ENCODE measurements at places on chromosomes 5 and 9.
A peak's percentile ranks its signal among the peaks of the same experiment; 100 is the strongest.

- peak; percentile 29 for DNase-seq
These were observed 1.7 kb downstream of the FST start for GRCh38 chr5:53481887-53482716.

DNA sequence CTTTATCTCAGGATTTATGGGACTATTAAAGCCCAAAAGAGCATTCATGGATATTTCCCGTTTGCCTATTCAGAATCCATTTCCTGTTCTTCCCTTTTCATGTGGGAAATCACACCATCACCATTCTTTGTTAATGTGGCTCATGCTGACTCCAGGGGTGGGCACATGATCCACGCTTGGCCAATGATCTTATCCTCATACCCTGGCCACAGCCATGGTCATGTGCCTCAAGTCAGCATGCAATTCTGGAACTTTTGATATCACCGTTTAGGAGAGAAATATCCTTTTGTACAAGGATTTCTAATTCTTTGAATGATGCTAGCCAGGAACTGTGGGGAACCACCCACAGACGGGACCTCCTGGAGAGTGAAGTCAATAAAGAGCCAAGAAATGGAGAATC lies 272.2 kb downstream of the PRELID2 start:
- DNase-seq, result no peak

- no peak for DNase-seq
These were observed 136.0 kb upstream of the OSMR start for GRCh38 chr5:38709678-38710306.

DNA sequence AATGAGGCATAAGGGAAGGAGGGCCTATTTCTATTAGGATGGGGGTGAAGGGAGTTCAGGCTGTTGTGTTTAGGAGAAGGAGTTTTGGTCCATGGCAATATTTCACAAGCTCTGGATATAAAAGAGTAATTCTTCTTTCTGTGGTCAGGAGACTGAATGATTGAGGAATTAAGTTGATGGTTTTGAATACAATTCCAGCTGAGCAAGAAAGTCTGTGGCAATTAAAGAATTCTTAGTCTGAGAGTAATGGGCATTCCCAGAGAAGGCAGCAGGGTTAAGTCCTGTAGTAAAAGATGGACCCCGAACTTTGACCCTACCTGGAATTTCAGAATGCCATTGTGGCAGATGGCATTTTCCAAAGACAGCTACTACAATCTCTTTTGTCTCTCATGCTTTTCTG lies 202.6 kb downstream of the TLE4 start:
- DNase-seq, result no peak

DNA sequence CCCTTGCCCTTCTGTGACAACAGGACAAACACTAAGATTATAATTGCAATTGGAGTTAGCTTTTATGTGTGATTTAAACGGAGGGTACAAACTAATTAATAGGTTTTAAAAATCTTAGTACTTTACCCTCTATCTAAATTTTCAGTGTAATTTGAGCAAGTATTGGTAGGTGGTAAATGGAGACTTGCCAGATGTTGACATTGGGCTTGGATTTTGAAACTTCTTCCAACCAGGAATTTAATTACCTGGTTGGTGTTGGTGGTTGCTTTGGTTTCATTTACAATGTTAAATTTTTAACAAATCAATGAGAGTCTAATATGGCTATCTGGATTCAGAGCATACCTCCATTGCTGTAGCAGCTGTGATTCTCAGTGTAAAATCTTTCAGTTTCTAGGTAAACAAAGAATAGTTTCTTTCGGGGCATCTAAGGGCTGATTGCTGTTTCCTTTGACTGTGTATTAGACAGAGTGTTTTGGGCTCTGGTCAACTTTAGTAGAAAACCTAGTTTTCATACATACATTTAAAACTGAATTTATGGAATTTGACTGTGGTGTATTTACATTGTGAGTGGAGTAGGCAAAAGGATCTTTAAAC lies 1.9 kb downstream of the DAPK1 start:
- no peak for DNase-seq

GRCh38 chr9:136409557-136410455 lies 608 bp downstream of the ENTR1 start:
- DNase-seq, result peak; percentile 23

GRCh38 chr9:124593200-124593599 lies 86.0 kb upstream of the NR5A1 start:
- no peak for DNase-seq

- no peak for DNase-seq
These were observed at the start of gene PCDHA4 for GRCh38 chr5:140806834-140807775. Gene PCDHA4 (plus strand): TSS chr5:140807068.

DNA sequence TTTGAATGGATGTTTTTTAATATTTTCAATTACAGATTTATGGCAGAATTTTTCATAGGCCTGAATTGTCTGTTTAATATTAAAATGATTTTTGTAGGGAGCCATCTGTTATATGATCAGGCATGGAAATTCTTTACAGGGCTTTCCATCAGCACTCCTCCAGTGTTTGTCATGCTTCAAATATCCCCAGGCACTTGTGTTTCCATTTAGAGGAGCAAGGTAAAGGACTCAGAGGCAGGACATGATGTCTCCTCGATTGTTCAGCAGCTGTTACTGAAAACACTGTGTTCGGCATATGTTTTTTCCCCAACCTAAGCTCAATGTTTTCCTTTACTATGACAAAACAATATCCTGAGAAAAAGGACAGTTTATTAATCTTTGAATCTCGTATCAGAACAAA lies 172.3 kb upstream of the RFX3 start:
- DNase-seq, result no peak

DNA sequence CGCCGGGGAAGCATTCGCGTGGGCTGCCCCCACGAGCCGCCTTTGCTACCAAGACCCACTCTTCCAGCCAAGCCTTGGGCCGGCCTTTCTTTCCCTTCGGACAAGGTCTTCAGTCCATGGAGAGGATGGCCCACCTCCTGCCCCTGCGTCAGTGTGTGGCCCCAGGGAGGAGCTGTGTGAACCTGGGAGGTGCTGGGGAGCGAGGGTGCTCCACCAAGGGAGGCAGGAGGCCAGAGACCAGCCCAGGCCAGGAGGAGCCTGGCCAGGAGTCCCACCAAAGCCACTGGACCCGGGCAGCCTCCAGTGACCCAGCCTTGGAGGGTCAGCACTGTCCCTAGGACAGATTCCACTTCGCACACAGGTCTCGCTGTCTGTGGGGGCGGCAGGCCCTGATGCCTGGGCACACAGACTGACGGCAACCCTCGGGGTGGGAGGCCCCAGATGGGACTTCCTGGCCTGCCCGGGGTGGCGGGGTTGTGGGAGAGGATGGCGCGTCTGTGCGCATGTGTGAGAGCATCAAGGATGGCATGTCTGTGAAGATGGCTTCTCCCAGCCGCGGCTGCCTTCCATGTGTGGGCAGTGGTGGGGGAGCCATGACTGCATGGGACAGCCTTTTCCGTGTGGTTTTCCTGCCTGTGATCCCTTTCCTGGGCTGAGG lies 113.3 kb upstream of the LPCAT1 start:
- DNase-seq, result no peak

GRCh38 chr5:73129143-73129542 lies 8.8 kb downstream of the TMEM171 start:
- DNase-seq, result no peak

DNA sequence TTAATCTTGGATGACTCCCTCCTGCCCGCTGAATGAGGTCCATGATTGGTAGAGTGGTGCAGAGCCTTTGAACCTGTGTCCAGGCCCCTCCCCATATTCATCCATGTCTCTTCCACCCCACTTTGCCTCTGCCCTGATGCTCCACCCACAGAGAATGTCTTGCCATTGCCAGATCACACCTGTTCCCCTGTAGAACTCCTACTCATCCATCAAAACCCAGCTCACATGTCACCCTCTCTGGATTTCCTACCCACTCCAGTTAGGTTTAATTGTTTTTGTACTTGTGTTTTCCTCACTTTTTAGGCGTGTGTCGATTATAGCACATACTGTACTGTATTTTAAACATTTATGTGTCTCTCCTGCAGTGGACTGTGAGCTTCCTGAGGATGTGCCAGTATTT lies 107.0 kb upstream of the CTSL start:
- DNase-seq, result no peak

DNA sequence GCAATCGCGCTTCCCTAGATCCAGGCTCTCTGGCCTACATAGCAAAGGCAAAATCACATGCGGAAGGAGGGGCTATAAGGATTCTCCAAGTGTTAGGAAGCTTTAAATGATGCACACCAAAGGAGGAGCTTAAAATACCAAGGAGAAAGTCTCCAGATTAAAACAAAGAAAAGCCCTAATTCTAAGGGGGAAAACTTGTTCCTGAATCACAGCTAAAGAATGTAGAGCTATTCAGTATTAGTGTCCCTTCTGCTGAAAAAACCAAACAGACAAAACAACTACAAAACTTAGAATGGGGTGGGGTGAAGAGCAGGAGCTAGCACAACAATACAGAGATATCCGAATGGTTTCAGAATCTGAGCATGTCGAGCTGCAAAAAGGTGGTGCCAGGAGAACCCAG lies 213.7 kb downstream of the DCP2 start:
- no peak for DNase-seq

- no peak for DNase-seq
These were observed 83.0 kb upstream of the GNA14 start for GRCh38 chr9:77731008-77731698.

GRCh38 chr5:17879276-17879675 lies 245.0 kb downstream of the TAF11L14 start:
- DNase-seq, result no peak

GRCh38 chr5:152644029-152644728 lies 239.1 kb upstream of the NMUR2 start:
- no peak for DNase-seq

DNA sequence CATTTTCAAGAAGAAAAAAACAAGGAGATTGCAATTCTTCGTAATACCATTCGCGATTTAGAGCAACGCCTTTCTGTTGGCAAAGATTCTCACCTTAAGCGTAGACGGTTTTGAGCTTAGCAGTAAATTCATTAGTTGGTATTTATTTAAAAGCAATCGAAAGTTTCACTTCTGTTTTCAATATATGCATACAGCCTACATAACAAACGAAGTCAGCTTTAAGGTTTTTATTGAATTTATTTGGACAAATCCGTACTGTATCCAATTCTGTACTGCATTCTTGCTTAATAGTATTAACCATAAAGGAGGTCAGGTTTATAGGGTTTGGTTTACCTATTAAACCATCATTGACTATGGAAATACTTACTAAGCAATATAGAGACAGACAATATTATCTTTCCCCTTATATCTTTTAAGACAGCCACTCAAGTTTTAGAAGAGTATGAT lies 12.0 kb downstream of the SELENOP start:
- no peak for DNase-seq

- DNase-seq, result no peak
These were observed 161.0 kb upstream of the TUT7 start for GRCh38 chr9:86515221-86515620.

DNA sequence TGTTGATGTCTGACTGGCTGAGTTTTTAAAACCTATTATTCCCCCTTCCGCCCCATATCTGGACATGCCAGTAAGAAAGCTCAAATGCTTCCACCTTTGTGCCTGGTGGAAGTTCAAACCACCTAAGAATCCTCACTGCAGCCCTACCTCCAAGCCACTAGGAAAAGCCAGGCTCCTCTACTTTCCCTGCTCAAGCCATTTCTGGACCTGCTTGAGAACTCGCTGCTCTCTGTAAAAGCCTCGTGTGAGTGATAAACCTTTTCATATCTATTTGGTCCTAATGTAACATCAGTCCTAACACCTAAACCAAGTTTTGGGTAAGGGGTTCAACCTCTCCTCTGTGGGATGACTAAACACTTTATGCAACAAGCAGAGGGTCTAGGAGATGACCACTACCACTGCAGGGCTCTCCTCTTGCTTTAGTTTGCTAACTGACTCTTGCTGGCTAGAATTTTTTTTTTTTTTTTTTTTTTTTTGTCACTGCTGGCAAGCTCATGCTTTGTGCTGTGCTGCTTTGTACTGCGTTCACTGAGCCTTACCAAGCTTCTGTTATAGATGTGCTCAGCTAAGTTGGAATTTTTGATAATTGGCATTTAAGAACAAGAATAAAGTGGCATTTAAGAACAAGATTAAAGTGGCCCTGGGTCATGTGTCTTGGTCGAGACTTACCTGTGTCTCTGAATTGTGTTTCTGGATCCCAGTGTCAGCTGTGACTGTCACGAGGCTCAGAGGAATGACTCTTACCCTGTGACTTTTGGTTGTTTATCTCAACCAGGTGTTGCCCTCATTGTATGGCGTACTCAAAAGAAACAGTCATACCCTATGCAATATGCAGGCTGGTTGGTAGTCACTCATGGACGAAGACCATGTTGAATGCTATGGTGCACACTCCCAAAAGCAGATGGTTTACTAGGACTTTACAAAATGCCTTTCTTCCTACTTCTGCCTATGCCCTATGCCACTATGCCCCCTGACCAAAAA lies 19.5 kb downstream of the TRIM32 start:
- DNase-seq, result no peak

GRCh38 chr9:90967145-90967538 lies 165.5 kb downstream of the SYK start:
- no peak for DNase-seq

DNA sequence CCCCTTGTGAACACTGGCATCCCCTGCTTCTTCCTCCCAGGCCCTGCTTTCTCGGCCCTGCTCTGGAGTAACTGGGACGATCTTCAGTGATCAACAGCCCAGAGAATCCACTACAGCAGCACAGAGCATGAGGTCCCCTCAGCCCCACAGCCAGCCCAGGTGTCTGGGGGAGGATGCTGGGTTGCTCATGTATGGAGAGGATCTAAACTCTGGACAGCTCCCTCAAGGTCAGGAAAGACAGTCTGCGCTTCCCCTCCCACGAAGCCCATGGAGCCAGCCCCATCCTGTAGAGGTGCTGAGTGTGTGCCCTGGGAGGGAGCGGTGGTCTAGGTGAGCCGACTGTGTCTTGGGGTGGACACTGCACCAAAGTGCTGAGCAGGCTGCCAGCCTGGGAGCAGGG lies 190.2 kb downstream of the GABBR2 start:
- DNase-seq, result no peak

DNA sequence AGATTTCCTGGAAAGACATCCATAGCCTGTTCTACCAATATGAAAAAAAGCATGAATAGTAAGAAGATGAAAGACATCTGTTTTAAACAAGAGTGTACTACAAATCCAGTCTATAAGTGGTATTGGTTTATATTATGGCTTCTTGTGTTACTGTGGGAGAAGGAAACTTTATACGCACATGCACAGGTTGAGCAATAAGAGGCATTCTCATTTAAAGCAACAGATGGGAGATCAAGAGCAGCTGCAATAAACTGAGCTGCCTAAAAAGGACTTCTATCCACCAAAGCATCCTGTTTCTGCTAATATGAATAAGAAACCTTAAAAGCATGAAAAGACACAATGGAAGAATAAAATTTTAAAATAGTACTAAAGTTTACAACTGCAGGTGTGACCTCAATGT lies 8.6 kb upstream of the PCDHB1 start:
- no peak for DNase-seq

- DNase-seq, result no peak
These were observed 173.4 kb downstream of the NDUFS4 start for GRCh38 chr5:53733853-53734252.

DNA sequence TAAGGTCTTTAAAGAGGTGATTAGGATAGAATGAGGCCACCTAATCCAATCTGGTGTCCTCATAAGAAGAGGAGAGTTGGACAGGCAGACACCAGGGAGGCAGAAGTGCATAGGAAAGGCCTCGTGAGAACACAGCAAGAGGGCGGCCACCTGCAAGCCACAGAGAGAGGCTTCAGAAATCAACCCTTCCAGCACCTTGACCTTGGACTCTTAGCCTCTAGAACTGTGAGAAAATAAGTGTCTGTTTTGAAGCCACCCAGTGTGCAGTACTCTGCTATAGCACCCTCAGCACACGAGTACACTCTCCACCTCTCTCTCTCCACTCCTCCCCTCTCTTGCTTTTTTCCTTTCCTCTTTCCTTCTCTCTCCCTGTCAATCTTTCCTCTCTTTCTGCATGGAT lies 26.8 kb downstream of the NIPAL4 start:
- no peak for DNase-seq

- DNase-seq, result no peak
These were observed 64.1 kb downstream of the SLCO4C1 start for GRCh38 chr5:102231693-102232619.
